Mesenteric fat pad (tissue), 1 donor: ENCODE measurements at places on chromosomes 3 and 15. TPM values are rescaled to one million over a fixed set of nuclear protein-coding genes. Genes with fewer than 3 reads are reported as not detected.

- DNase-seq: no peak
Measured at GRCh38 chr3:153343988-153344782, 182.2 kb downstream of the RAP2B start.

- DNase-seq: no peak
Measured at GRCh38 chr15:64356710-64357040, 702 bp upstream of the CSNK1G1 start.

DNA sequence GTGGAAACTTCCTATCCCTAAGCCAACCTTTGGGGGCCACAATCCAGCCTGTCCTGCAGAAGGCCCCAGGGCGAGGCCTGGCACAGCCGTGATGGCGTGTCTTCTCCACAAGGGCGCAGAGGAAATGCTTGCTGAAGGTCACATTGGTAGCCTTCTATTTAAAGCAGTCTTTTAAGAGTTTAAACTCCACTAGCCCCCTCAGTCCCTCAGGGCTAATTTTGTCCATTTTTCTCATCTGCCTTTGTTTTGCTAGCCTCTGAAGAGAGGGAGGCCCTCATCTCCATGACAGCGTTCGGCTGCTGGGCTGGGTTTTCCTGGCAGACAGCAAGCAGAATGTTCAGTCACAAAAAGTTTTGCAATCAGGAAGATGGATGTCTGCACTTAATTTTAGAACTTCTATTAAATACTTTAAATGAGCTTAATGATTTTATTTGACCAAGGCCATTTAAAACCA is 40.8 kb downstream of the RARB start:
- no peak for DNase-seq

- no peak for DNase-seq
Measured at GRCh38 chr15:43735416-43735815, 10.8 kb upstream of the PDIA3 start.

DNA sequence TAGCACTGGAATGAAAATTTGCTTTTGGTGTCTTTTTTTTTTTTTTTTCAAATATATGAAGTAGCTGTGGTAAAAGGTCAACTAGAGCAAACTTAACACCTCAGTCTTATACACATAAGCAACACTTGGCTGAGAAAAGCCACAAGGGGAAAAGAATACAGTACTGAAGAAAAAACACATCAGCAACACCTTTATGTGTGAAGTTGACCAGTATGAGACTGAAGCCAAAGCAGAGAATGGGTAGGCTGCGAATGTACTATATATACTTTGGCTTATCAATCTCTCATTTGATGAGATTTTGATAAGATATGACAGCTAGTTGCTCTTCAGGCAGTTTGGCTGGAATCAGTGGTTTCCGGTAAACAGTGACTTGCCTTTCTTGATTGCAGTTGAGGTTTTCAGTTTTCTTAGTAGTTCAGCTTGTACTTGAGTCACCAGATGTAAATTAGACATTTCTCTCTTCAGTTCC is 22.0 kb upstream of the ZCWPW2 start:
- no peak for DNase-seq

- no peak for DNase-seq
Measured at GRCh38 chr3:12484983-12485327, 675 bp downstream of the TSEN2 start.

- DNase-seq: no peak
Measured at GRCh38 chr3:195440379-195440778, 2.4 kb downstream of the ACAP2 start.

- DNase-seq: no peak
Measured at GRCh38 chr3:56758539-56758981, 43.2 kb downstream of the ARHGEF3 start.

The CYP1A1 gene
- 65.0 TPM for total RNA-seq

The PP2D1 gene
- total RNA-seq: not detected
